ENCODE measurements at places on chromosomes 6 and 20. TPM values are rescaled to one million over a fixed set of nuclear protein-coding genes. Genes with fewer than 3 reads are reported as not detected.

Gene ENPP4
- total RNA-seq: 20.4 TPM

Gene CNKSR3
- 41.2 TPM for total RNA-seq

Gene RXRB
- 51.6 TPM for total RNA-seq

DNA sequence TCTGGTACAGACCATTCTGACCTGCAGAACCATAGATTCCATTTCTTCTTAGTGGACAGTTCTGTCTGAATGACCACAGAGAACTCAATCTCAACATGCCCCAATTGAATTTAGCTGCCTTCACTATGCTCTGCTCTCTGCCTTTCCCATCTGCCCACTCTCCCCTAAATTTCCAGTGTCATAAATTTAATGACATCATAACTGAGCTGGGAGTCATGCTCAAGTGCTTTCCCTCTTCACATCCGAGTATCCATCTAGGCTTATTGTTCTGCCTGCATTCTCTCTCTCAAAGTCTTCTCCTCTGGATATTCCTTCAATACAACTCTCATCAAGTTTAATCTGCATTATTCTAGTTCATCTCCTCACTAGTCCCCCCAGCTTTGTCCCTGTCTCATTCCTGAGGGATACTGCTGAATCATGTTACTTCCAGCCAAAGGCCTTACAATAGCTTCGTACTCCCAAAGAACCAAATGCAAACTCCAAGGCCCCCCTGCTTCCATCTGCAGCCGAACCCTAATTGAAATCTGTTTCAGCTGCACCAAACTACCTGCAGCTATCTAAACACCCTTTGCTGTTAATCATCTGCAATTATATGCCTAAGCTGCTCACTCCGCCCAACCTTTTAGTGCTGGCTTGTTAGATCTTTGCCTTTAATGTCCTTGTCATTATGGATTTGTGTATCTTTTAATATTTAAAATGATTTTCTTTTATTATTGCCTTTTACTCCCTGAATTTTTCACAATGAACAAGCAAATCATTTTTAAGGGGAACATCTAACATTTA, 46.1 kb downstream of the SLC35B3 start:
- no peak for DNase-seq

DNA sequence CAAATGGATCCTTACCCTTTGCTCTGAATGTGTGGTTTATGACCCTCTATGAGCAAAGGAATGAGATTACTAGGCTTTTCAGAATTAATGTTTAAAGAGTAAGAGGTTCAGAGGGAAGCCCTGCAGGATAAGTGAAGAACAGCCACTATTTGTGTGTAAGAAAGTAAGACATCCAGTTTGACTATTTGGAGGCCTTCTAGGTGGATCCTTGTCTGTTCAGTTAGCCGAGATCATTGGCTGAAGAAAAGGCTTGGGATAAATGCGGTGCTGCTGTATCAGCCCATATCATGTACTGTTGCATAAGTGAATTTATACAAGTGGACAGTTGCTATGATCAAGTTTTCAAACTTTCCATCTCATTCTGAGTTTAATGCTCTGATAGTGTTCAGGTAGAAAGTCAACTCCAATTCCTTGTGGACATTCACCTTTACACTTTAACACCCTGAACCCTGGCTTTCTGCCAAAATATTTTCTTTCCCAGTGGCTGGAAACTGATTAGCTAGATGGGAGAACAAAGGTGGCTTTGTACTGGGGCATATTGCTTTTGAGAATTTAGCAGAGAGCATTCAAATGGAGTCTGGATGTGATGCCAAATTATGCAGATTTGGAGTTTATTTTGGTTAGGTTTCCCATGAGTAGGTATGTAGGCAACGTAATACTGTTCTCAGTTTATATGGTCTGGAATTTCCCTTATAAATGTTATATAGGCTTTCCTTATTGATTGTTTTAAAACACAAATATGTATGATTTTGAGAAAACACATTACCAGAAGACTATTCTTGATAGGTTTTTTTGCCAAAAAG, 15.0 kb downstream of the PARD6B start:
- no peak for DNase-seq

- DNase-seq: peak; percentile 90
These were observed at the start of gene LAMA2 for GRCh38 chr6:128882991-128883611. TSS of gene LAMA2 (plus strand) at chr6:128883138. CDS start at chr6:128883246, 108 bp downstream.

Gene SAMD3
- total RNA-seq: 2.7 TPM

- DNase-seq: no peak
These were observed 467.1 kb downstream of the HDGFL1 start for GRCh38 chr6:23036406-23036983.

DNA sequence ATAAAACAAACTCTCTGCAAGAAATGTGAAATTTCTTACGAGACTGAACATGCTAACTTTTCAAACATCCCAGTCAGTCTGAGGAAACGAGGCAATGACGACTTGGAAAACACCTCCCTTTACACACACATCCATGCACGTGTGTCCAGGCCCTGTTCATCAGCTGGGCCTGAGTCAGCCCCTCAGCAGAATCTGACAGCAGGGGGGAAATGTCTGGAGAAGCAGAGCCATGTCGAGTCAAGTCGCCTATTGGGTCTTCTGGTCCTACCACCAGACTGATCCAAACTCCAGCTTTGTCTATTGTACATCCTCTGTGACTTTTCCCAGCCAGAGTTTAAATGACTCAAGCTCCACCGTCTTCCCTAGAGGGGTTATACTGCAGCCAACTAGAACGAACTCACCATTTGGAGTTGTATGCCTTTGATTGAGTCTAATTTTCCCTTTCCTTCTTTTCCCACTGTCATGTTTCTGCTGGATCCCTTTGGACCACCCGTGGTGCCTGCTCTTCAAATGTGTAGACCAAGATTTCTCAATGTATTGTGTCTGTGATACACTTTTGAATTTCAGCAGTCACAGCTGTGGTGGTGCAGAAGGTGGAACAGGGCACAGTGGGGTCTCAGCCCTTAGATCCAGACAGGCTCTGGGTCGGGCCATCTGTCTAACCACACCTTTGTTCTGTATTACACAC, 254.0 kb downstream of the CDC5L start:
- DNase-seq: no peak

DNA sequence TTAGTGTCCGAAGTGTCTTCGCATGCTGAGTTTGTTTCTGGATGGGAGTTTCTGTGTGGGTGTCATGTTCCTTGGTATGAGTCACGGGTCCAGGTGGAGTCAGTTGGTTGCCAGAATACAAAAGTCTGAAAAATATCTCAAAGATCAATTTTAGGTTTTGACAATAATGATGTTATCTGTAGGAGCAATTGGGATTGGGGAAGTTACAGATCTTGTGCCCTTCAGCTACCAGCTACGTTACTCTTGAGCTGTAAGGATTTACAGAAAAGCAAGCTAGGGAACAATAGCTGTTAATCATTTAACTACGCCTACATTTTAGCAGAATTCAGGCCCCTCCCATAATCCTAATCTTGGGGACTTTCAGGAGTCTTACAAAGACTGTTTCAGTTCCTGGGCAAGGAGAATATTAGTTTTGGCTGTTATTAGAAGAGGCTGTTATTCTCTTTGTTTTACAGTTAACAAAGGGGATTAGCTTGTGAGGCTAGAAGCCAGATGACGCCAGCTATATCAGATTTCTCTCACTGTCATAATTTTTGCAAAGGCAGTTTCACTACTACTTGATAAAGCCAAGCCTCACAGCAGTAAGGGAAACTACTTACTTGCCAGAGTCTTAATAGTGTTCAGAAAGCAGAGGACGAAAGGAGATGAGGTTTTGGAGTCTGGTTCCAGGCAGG, 15.4 kb upstream of the SLC22A16 start:
- no peak for DNase-seq

Gene RAD21L1
- not detected for total RNA-seq

GRCh38 chr6:34235307-34236130, 1.2 kb upstream of the HMGA1 start:
- peak; percentile 88 for DNase-seq

Gene PACSIN1
- total RNA-seq: 0.84 TPM

Gene ASIP
- not detected for total RNA-seq

Gene DDR1
- 29.5 TPM for total RNA-seq

DNA sequence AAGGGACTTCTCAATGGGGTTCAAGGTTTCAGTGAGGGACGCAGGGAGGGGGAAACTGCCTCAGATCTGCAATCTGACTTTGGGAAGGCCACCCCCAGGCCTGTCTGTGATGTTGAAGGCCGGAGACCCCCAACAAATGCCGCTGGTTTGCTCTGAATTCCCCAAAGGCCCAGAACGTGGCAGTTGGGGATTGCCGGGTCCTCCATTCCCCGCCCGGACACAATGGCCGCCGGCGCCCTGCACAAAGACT, 326 bp upstream of the BCL2L1 start:
- DNase-seq: no peak

- no peak for DNase-seq
These were observed 64.6 kb upstream of the UST start for GRCh38 chr6:148682252-148682651.

GRCh38 chr6:12203001-12203400, 87.2 kb upstream of the EDN1 start:
- DNase-seq: no peak

GRCh38 chr20:16942756-16943155, 194.6 kb downstream of the OTOR start:
- no peak for DNase-seq

DNA sequence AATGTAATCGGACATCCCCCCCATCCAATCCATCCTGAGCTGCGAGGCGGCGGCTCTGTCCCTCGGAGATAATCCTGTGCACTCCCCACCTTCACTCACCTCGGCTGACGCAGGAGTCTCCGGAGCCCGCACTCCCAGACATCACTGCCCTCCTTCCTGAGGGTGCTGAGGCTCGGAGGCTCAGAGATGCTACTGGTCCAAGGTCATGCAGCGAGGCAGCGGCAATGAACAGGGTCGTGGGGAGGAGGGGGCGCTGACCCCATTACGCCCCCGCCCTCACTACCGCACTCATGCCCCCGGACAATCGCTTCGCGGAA, 485 bp downstream of the ADISSP start:
- no peak for DNase-seq

- DNase-seq: no peak
These were observed 1.7 kb downstream of the AFDN start for GRCh38 chr6:167828325-167828956.

Gene SYNDIG1
- 6.2 TPM for total RNA-seq

Gene FAM135A
- 21.6 TPM for total RNA-seq

- DNase-seq: no peak
These were observed 236.4 kb upstream of the TENT5A start for GRCh38 chr6:81988871-81989270.

GRCh38 chr6:136335736-136336363, 46.2 kb upstream of the BCLAF1 start:
- DNase-seq: no peak

DNA sequence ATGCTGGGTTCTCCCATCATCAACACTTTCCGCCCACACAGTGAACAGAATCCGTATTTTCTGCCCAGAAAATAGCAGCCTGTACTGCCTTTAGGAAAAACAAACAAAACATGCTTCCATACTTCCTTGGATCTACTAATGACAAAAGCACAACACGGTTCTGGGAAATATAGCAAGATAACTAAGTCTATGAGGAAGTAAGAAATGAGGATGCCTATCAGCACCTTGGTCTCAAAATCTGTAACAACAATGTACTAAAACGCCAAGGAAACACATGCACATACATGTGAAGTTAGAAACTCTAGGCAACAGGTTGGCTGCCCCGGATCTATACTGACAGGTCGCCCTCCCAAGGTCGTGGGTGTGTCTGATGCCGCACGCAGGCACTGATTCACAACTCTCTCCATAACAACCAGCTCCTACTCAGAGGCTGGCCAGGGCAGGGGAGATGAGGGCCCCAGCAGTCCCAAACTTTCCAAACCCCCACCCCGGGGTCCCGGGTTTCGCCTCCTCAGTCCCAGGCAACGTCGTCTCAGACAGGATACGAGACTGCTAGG, 710 bp downstream of the BTBD9 start:
- no peak for DNase-seq

DNA sequence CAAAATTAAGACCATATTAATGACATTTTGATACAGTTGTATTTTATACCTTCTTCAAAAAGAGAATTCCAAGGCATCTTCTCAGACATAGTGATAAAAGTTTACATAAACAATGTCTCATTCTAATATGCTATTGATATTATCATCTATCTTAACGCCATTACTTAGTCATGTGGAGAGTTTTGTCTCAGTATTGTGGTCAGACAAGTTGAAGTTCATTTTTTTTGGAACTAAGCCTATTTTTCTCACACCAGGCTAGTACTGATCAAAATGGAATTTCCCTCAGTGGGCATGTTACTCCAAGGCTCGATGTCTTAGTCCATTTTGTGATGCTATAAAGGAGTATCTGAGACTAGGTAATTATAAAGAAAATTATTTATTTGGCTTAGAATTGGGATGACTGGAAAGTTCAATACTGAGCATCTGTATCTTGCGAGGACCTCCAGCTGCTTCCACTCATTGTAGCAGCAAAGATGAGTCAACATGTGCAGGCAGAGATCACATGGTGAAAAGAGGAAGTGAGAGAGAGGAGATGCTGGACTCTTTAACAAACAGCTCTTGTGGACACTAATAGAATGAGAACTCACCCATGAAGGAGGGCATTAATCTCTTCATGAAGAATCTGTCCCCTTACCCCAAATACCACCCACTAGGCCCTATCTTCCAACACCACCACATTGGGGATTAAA, 825.5 kb upstream of the MANEA start:
- DNase-seq: no peak

Gene LY6G6D
- not detected for total RNA-seq

Gene TINAG
- not detected for total RNA-seq

Gene C20orf204
- 1.7 TPM for total RNA-seq

- no peak for DNase-seq
These were observed 59.6 kb upstream of the EMILIN3 start for GRCh38 chr20:41426086-41426830.

DNA sequence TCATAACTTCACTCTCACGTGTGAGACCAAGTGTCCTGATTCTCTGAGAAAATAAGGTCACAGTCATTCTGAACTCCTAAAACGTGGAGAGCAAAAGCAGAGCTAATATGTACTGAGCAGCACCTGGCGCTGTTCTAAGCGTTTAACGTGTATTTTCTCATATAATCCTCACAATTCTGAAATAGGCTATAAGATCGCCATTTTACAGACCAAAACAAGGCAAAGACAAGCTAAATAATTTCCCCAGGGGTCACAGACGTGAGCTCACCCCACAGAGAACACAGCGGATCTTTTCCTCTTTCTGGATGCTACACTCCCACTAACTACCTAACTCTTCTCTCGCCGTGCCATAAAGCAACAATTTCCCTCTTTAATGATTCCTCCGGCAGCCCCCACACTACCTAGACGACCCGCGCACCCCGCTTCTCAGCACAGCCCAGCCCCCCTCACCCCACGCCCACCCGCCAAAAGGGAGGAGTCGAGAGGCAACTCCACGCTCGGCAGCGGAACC, 636 bp downstream of the SUPT3H start:
- no peak for DNase-seq

Gene MOXD1
- total RNA-seq: 1.2 TPM

All from aorta (tissue), 5 donors.